ENCODE measurements at places on chromosomes 2 and 18.

GRCh38 chr2:60157283-60157682 is 396.2 kb downstream of the BCL11A start:
- DNase-seq = no peak

DNA sequence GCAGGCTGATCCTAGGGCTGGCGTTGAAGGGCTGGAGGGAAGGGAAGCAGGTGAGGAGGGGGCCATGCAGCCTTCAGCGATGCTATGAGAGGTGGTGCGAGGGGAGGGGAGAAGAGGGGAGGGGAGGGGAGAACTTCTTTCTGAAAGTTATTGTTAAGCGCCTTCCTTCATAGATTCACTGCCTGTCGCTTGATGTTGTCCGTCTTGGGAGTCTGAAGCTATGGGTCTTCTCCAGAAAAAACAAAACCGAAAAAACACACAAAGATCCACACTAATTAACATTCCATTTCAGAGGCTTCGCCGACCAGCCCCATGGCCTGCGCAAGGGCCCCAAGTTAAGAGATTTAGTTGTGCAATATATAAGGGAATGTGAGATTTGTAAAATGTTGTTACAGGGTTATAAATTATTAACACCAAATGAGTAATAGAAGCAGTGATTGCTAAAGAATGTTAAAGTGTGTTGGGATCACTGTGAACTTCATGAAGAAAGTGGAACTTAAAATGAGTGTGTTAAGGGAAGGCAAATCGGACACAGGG is 758 bp downstream of the CFAP221 start:
- DNase-seq = no peak

DNA sequence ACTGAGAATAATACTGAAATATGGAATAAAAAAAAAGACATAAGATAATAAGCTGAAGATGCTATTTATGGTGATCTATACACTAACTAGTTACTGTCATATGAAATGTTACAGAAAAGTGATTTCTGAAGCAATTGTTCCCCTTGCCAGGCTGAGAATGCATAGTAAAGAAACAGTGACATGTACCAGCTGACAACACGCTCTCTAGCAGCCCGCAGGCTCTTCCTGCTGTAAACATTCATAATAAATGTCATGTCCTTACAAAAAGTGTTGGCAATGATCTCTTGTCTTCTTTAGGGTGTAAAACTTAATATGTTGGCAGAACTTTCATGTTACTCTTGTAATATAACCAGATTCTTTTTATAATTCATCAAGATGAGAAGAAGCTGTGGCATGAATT is 1171.3 kb downstream of the DSC3 start:
- no peak for DNase-seq

GRCh38 chr2:189129971-189130370 is 49.6 kb downstream of the COL5A2 start:
- no peak for DNase-seq

GRCh38 chr2:15823459-15824396 is 116.6 kb upstream of the MYCN start:
- no peak for DNase-seq

DNA sequence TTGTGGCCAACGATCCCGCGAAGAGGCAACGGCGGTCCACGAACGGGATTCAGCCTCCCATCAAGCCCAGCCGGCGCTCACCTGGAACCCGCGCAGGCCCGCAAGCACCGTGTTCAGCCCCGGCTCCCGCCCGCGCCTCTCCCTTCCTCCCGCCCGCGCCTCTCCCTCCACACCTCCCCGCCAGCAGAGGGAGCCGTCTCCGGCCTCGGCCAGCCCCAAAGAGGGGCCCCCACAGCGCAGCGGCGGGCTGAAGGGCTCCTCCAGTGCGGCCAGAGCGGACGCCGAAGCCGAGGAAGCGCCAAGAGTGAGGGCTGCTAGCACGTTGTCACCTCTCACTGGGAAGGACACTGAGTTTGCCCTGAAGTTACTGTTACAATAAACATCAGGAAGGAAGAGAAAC is 55.3 kb upstream of the LAPTM4A start:
- DNase-seq = peak; percentile 54

DNA sequence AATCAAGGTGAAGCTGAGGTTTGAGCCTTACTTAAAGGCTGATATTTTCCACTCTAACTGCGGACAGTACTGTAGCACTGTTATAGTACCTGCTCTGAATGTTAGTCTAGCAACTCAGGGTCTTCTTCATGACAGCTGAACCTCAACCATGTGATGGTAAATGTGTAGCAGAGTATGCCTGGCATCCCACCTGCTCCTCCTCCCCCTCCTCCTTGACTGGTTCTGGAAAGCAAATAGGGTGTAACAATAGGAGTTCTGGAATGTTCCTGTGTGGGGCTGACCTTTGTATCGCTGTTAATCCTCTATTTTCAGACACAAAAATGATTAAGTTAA is 447 bp upstream of the CCL20 start:
- DNase-seq = no peak

DNA sequence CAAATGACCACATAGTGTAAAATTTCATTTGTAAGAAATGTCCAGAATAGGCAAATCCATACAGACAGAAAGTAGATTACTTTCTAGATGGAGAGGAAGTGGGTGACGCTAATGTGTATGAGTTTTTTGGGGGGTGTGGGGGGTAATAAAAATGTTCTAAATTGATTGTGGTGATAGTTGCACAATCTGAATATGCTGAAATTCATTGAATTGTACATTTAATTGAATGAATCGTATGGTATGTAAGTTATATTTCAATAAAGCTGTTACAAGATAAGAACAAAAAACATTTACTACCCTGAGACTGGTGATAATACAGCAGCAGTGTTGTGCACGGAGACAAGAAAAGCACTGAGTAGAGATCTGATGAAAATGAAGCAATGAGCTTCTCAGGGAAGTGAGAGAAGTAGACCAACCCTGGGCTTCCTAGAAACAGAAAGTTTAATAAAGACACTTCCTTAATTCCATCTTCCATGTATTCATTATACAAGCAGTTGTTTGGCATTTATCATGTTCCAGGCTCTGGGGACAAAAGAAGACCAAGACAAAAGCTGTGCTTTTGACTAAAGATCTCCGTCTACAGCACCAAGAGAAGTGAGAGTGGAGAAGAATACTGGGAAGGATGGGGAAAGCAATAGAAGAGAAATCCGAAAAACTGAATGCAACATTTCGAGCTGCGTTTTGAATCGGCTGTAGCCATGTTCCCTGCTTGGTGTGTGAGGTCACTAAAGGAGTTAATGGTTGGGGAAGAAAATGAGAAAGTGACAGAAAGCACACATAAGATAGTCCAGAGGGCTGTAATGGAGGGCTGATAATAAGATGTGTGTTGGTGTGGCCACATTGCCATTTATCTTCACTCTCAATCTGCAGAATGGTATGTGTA is 1.8 kb upstream of the PDE11A start:
- no peak for DNase-seq

- no peak for DNase-seq
These were observed 95.8 kb downstream of the PTPRM start for GRCh38 chr18:7662866-7663265.

- no peak for DNase-seq
These were observed 204.3 kb downstream of the KLHL29 start for GRCh38 chr2:23589220-23589647.

GRCh38 chr2:219277703-219278654 is 1.2 kb upstream of the DNAJB2 start:
- peak; percentile 82 for DNase-seq

GRCh38 chr18:1542230-1542774 is 637.6 kb downstream of the ADCYAP1 start:
- DNase-seq = no peak

DNA sequence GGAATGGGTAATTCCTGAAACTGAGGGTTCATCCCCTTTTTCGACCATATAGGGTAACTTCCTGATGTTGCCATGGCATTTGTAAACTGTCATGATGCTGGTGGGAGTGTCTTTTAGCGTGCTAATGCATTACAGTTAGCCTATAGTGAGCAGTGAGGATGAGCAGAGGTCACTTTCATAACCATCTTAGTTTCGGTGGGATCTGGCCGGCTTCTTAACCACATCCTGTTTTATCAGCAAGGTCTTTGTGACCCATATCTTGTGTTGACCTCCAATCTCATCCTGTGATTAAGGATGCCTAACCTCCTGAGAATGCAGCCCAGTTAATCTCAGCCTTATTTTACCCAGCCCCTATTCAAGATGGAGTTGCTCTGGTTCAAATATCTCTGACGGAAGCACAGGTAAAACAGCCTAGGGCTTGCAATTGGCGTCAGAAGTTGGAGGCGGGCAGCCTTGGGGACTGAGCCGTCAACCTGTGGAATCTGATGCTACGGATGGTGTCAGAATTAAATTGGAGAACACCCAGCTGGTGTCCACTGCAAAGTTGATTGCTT is 19.5 kb downstream of the RALBP1 start:
- no peak for DNase-seq

GRCh38 chr2:217604527-217605194 is 398.1 kb downstream of the TNS1 start:
- no peak for DNase-seq

DNA sequence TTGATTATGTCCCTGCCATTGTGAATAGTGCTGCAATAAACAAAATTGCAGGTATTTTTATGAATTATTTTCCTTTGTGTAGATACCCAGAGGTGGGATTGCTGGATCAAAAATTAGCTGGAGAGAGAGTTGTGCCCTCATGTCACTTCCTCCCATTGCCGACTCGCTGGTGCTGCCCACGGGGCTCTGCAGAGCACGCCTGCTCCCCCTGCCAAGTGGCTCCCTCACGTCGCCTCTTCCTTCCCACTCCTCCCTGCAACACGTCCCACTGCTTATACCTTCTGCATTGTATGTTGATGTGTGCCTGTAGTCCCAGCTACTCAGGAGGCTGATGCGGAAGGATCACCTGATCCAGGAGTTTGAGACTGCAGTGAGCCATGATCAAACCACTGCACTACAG is 28.1 kb downstream of the PRELID3A start:
- no peak for DNase-seq

DNA sequence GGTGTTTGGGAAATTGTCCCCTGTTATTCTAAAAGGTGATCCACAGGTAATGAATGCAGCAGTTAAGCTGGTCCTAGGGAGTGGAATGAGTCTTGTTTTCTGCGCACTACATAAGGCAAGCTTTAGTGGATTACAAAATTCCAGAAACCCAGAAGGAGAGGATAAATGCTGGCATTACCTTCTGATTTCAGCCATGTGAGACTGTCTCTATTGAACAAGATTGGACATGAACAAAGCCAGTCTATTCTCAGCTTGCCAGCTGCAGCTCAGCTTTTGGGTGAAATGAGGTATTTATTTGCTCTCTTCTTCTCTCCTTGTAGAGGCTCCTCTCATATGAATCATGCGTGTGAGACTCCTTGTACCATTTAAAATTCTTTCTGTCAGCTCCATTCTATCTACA is 944.9 kb downstream of the CNTNAP5 start:
- DNase-seq = no peak

DNA sequence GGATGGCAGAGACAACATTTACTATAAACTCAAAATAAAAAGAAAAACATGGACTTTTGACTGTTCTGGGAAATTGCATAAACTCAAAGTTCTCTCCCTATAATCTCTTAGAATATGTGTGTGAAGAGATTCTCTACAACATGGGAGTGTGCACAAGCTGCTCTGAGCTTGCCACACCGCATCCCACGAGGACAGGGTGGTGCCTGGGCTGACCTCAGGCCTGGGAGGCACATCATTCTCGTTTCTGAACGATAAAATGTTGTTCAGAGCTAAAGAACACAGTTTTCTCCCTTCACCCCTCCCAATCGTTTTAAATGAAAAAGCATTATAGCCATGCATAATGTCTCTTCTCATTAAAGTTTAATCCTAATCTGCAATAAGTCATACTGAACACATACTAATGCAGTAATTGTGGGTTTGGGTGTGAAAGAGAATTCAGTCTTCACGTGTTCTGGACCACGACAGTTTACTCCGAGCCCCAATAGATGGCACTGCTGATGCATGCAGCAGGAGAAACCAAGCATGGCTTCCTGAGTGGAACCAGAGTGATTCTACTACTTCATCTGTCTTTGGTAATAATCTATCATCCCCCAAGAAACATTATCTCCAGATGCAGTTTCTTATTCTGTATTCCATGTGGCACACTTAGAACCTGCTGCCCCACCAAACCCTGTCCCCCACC is 46.9 kb upstream of the LAMA1 start:
- no peak for DNase-seq

- DNase-seq = no peak
These were observed 30.2 kb upstream of the IL1R2 start for GRCh38 chr2:101961338-101962191.

Measured in activated CD4-positive, alpha-beta T cell treated with anti-CD3 and anti-CD28 coated beads for 48 hours (primary cell).